ENCODE measurements at places on chromosomes 6 and 20.
A peak's percentile ranks its signal among the peaks of the same experiment; 100 is the strongest.

GRCh38 chr6:41591859-41592502, 45.8 kb downstream of the FOXP4 start:
- peak; percentile 72 for DNase-seq

GRCh38 chr20:20593447-20594170, 118.8 kb downstream of the RALGAPA2 start:
- peak; percentile 21 for DNase-seq

DNA sequence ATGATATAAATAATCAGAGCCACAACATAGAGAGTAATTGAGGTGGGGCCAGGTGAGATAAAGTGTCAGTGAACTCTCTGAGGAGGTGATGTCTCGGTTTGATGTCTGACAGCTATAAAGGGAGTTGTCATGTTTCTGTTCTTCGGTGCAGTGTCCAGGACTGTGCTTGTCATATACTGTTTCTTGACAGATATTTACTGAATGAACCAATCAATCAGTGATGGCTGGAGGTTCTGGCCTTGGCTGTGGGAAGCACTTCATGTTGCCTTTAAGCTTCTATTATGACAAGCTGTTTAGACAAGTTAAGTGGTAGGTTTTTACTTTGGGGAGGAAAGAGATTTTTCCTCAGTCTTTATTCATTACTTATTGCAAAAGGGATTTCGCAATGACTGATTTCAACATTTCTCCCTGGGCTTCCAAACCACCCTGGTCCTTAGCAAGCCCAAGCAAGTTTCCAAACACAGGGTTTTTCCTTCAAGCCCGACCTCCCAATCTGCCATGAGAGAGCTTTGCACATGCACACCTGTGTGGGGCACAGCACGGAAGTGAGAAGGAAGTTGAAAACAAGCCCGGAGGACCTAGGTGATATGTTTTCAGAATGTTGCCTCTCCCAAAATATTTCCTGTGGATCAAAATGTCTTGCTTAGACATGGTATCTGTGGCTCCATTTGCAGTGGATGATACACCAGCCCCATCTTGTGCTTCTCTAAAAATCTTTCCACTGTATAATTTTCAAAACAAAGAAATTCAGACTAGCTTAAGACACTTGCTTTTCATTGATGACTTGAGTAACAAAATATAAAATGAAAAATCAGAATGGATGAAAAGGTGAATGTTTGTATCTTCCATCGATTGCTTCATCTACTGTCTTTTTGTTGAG, 567.3 kb upstream of the BTBD3 start:
- DNase-seq, result no peak

GRCh38 chr6:120228297-120228696, 878.7 kb upstream of the MAN1A1 start:
- DNase-seq, result no peak

GRCh38 chr6:143912671-143913070, 48.4 kb downstream of the ZC2HC1B start:
- no peak for DNase-seq

DNA sequence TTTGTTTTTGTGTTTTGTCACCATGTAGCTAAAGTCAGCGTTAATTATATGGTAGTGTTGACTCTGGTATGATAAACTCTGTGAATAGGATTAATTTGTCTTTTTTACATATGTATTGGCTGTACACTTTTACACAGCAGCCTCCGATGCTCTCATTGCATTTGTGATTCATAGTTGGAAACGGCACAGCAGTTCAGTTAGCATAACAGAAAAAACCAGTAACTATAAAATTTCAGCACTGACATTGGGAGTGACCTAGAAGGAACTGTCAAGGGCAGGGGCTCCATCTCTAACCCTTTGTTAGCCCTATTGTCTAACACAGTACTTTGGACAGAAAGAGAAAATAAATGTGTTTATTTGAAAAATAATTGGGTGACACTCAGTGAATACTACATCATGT, 5.6 kb upstream of the BEND6 start:
- DNase-seq, result no peak

DNA sequence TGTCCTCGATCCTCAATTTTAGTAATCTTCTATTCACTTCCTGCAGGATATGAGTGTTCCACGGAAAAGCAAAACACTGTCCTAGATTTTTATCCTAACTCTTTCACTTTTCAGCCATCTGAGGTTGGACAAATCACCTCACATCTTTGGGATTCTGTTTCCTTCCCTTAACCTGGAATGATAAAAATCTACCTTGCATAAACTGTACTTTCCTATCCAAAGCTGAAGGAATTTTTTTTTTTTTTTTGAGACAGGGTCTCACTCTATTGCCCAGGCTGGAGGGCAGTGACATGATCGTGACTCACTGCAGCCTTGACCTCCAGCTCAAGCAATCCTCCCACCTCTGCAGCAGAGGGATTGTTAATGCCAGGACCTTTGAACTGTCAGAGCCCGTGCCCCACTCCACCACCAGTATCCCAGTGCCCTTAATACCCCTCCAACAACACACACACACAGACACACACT, 20.5 kb downstream of the CAPN11 start:
- no peak for DNase-seq

DNA sequence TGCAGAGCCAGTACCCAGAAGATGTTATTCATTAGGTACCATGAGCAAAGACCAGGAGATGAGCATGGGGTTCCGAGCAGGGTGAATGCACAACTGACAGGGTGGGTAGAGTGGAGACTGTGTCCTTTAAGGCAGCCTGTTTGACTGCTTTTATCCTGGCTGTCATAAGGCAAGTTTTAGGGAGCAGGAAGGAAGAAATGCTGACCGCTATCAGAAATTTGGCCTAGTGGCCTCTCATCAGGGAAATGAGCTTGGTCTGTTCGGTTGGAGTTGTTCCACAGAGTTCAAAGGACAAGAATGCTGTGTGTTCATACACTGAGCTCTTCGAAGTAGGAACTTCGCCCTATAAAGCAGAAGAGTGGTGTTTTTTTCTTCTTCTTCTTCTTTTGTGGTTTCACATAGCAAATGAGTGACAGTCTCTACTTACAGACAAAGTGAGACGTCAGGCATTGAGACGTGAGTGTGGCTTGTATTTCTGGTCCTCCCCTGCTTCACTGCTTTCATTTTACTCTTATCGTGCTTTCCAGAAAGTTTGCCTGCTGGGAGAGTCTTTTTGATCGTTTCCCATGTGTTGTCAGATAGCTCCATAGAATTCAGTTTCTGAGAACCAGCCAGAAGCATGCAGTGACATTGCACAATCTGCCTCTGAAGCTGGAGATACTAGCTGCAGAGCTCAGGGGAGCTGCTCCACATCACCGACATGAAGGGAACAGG, at the start of gene CASS4:
Gene CASS4, plus strand, starts transcription at position 502 of the 714 bp plus-strand sequence. Its CDS starts 199 bp downstream, at position 701.
- no peak for DNase-seq

DNA sequence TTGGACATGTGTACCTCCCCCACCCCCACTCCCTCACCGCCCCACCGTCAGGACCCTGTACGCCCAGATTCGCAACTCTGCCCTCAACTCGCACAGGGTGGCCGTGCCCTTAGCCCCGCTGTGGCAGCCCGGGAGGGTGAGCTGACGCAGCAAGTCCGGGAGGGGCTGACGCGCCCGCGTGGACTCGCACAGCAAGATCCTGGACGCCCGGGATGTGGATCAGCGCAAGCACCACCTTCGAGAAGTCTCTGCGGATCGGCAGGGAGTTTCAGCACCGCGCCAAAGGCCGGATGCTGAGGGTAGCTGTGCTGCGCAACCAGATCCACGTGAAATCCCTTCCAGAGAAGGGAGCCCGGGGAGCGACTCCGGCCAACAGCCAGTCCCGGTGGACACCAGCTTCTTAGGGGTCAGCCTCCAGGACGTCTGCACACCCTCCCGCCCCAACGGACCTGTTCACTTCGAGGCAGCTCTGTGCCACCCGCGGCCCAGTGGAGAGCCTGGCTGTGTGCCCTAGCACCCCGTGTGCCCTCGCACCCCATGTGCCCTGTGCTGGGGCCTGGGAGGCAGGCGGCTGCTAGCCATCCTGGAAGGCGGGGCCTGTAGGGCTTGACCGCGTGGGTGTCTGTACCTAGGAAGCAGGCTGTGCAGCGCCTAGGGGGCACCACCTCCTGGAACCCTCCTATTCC, 6.7 kb upstream of the GJA10 start:
- peak; percentile 9 for DNase-seq

DNA sequence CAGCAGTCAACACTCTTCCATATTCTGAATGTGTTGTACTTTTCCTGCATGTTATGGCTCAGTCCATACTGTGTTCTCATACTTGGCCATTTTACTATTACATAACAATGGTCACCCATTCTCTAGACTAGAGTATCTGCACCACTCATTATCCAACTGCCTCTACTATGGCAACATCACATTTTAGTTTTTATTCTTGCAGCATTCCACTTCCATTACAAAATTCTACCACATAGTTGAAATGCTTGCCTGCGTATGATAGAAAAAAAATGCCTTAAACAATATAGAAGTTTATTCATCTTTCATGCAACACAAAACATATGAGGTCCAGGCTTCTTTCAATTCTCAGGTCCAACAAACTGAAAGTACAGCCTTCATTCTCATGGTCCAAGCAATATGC, 128.0 kb downstream of the TENT5A start:
- DNase-seq, result no peak

GRCh38 chr6:153966001-153966400, 73.0 kb upstream of the OPRM1 start:
- DNase-seq, result no peak

DNA sequence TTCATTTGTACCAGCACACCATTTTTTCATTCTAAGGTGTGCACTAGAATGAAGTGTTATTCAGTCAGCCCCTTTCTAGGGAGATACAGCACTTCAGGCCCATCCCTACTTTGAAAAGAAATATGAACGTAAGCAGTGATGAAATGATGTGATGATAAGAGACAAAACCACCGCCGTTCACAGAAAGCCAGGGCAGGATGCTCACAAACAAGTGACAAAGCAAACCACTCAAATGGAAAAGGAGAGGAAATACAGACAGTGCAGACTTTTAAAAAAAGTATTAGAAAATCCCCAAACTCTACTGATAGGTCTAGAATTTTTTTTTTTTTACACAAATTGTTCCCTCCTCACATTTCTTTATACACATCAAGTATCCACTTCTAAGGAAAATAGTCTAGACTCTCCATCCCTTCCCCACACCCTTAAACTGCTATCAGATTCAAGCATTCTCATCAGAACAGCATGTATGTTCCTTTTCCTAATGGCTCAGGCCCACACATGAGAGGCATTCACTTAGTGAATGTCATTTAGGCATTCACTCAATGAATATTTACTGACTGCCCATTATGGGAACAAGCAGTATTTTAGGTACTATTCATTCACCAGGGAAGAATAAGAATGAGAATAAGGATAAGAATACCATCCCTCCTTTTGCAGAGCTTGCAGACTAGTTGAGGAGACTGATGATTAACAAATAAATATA, 243.5 kb downstream of the GMPR start:
- DNase-seq, result no peak

DNA sequence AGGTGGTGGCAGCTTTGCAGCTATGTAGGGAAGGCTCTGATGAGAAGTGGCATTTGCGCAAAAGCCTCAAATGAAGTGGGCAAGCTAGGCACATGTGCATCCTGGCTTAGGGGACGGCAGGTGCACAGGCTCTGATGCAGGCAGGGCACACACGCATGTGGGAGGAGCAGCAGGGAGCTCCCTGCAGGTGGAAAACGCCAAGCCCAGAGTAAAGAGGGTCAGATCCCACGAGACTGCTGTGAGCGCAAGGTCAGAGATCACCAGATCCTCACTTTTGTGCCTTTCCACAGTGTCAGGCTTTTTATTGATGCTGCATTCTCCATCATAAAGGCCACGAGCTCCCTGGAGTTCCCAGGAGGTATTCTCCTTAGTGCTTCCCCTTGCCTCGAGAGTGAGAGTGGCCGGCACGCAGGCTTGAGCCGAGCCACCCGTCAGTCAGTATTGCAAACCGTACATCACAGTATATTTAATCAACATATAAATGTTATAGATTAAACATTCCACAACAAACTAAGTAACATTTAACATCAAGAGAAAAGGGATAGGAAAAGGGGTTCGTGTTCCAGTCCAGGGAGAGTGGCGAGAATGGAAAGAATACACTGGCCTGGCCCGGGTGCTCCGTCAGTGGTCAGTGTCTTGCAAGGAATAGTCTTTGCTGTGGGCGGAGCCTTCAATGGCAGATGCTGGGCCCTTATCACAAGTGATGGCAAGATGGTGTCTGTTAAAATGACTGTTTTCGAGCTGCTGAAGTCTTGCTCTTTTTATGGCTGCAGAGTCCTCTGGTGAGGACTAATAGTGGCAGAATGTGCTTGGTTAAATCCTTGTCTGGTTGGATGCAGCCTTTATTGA, 109.4 kb downstream of the SYNDIG1 start:
- no peak for DNase-seq

DNA sequence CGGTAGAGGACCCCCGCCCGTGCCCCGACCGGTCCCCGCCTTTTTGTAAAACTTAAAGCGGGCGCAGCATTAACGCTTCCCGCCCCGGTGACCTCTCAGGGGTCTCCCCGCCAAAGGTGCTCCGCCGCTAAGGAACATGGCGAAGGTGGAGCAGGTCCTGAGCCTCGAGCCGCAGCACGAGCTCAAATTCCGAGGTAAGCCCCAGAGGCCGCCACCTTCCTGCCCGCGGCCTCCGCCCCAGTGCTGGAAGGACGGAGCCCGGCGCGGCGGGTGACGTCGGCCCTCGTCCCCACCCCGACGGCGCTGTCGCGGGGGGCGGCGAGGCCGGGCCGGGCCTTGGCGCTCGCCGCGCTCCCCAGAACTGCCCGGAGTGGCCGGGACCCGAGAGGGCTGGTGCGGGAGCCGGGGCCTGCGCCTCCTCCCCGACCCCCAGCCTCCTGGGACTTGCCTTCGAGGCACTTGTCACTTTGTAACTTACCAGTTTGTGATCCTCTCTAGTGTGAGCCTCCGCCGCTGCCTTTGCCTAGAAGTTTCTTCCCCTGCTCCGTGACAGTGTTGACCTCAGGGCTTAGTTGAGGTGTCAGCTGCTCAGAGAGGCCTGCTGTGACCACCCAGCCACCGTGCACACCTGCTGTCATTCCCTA, 417 bp downstream of the VAPB start:
- DNase-seq, result peak; percentile 78

- DNase-seq, result no peak
Observed at GRCh38 chr6:132063738-132064137, 112.6 kb upstream of the CCN2 start.

DNA sequence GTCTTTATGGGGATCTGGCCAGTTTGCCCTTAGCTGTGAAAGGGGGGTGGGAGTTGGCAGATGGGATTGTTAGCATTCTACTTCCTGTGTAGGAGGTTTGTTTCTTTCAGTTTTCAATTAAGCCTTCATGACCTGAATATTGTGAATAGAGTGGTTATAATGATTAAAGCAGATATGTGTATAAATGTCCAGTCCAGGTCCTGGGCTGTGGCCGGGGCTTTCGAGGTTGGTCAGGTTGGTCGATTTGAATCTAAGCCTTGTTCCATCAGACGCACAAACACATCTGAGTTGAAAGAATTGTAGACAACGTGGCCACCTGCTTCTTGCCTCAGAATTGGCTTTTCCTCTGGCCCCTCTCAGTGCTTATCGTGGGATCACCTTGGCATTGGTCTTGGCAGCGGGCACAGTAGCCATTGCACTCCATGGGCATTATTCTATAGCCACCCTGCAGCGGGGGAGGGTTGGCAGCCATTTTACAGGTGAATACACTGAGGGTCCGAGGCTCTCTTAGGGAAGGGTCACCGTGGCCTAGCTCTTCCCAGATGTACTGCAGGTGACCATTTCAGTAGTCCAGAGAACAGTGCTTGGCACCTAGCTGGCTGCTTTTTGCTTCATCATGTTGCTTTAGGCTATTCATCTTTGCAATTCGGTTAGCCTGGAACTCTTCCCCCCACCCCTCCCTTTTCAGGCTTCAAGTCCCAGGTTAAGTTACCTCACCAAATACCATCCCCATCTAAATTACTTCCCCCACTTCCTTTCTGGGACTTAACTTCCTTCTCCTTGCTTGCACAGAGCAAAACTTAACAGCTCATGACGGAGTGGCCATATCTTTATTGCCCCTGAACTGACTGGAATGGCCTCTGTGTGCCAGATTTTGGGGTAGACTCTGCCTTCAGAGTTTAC, 1.1 kb downstream of the RNF114 start:
- peak; percentile 26 for DNase-seq

Measured in right kidney (tissue), 9 donors.